ENCODE measurements at places on chromosomes 11 and 22. TPM values are rescaled to one million over a fixed set of nuclear protein-coding genes. Genes with fewer than 3 reads are reported as not detected.
A peak's percentile ranks its signal among the peaks of the same experiment; 100 is the strongest.

SEPTIN3 gene
- 0.05 TPM for total RNA-seq

GALNT18 gene
- total RNA-seq = 15.6 TPM

DNA sequence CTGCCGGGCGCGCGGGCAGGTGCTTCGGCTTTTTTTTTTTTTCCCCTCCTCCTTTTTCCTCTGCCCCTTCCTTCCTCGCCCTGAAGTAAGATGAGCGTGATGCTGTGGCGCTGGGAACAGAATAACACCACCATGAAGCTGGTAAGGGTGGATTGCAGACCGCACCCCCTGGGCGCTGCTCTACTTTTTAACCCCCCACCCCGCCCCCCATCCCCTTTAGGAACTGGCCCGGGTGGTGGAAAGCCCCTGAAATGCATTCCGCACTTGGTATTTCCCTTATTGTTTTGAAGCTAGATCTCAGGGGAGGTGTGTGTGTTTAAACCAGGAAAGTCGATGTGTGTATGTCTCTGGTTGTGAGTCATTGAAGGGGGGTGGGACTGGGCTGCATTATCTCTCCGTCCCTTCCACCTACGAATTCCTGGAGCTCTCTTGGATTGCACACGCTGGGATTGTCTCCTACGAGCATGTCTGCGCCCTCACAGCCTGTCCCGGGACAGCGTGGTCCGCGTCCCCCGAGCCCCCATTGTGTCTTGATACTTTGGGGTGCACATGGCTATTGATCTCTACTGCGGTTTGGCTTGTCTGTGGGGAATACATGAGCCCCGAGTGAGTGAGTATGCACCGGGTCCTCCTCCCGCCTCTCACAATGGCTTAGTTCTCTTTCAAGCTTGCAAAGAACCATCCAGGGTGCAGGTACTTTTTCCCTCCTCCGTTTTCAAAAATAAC is 64.9 kb downstream of the NAV2 start:
- peak; percentile 89 for DNase-seq

- DNase-seq = peak; percentile 92
These were observed 12.7 kb downstream of the TMEM45B start for GRCh38 chr11:129828301-129828836.

HTR3B gene
- total RNA-seq = not detected

SGSM1 gene
- not detected for total RNA-seq

SDHD gene
- 126 TPM for total RNA-seq

GRCh38 chr22:46770726-46771125 is 8.3 kb downstream of the TBC1D22A start:
- no peak for DNase-seq

DNA sequence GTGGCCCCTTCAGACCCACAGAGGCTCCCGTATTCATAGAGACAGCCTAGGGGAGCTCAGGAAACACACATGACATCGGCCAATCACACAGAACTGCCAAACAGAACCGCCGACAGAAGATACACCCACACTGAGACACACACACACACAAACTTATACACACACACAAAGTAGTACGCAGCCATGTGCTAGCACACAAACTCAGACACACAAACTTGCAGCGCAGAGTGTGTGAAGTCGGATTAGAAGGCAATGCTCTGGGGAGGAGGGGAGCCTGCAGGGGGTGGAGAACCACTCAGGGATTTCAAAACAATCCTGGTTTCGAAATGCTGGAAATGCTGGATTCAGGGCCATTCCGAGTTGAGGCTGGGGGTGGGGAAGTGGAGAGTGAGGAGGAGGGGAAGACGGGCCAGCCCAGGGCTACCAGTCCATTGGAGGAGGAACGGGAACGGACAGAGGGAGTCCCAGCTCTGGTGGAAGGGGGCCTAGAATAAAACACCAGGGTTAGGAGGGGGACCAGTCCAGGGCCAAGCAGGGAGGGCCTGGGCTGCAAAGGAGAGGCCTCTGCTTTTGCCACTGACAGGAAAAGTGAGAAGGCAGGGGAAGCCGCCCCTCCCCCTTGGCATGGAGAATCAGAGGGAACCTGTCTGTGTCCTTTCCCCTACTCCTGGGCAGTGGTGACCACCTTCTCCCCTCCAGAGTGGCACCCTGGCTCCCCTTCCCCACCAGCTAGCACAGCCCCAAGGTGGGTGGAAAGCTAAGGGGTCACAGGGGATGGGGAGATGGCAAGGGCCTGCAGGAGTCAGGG is 4.4 kb downstream of the BCL9L start:
- peak; percentile 94 for DNase-seq

- no peak for DNase-seq
These were observed 7.7 kb downstream of the FZD4 start for GRCh38 chr11:86947541-86947940.

- DNase-seq = peak; percentile 70
These were observed 37.3 kb downstream of the ABCC8 start for GRCh38 chr11:17439316-17439782.

CALCA gene
- total RNA-seq = not detected

GRCh38 chr11:126358763-126359160 is 3.3 kb downstream of the ST3GAL4 start:
- no peak for DNase-seq

KCTD14 gene
- total RNA-seq = 10.4 TPM

GRCh38 chr11:67611704-67612587 is 5.2 kb downstream of the NDUFV1 start:
- DNase-seq = no peak

SHISAL1 gene
- 0.05 TPM for total RNA-seq

DNA sequence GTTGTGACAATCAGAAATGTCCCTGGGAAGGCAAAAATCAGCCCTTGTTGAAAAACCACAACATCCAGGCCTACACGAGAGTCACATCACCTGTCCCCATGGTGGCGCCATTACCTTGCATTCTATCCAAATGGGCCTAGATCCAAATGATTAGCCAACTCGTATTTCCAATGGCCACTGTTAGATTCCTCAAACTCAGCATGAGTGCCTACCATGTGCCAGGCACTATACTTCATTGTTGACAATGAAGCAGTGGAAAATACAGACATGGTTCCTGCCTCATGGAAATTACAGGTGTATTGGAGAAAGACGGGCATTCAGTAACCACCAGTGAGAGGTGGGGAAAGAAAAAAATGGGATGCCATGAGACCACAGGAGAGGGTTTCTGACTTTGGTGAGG is 29.8 kb upstream of the CREB3L1 start:
- peak; percentile 76 for DNase-seq

GRCh38 chr11:112610996-112611750 is 350.0 kb upstream of the NCAM1 start:
- no peak for DNase-seq

DNA sequence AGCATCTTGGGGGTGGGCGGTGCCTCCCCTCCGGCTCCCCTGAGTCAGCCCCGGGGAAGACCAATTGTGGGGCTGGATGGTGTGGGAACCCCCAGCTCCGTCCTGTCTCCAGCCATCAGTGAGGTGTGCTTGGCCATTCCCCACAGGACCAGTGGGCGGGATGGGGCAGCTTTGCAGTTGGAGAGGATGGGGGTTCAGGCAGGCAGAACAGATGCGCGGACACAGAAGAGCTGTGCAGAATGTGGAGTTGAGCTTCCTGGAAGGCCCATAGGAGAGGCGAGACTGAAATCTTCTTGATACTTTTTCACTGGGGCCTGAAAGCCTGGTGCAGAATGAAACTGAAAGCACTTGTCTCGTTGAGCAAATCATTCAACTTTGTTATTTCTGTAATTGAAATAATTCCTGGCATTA is 23.8 kb downstream of the PARVB start:
- no peak for DNase-seq

H19 gene
- total RNA-seq = 0.55 TPM

DNA sequence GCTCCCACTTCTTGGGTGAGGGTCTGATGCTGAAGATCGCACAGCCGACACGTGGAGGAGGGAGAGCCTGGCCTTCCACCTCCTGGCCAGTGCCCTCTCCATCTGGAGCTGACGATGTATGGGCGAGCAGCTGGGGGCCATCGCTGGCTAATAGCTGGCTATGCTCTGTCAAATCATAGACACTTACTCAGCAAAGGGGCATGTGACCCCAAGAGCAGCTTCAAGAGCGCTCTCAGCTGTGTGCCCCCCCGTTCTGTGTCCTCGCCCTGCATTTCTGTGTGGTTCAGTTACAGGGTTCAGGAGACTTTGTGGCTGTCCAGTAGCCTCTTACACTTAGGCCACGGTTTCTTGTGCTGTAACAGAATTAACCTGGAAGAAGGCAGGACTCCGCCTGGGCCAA is 26.4 kb downstream of the FBLN1 start:
- DNase-seq = no peak

MRGPRX3 gene
- not detected for total RNA-seq
